Effector memory CD4-positive, alpha-beta T cell (primary cell): ENCODE measurements at places on chromosomes 12 and 14.
A peak's percentile ranks its signal among the peaks of the same experiment; 100 is the strongest.

DNA sequence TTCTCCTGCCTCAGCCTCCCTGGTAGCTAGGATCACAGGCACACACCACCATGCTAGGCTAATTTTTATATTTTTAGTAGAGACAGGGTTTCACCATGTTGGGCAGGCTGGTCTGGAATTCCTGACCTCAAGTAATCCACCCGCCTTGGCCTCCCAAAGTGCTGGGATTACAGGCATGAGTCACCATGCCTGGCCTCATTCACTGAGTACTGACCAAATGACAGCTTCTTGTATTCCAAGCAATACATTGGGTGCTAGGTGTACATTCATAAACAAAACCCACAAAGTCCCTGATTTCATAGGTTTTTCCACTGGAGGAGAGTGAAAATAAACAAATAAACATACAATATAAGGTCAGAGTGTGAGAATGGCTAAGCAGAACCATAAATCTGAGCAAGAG is 136.3 kb downstream of the HELB start:
- H3K27ac ChIP-seq = no peak overlapping the region
- H3K27me3 ChIP-seq = peaks cover 3% of the 10 kb centered on the region
- no peak overlapping the region for H3K4me3 ChIP-seq
- no peaks in the 10 kb centered on the region for H3K4me1 ChIP-seq
- DNase-seq = no peak
- H3K36me3 ChIP-seq = no peaks in the 10 kb centered on the region

- peaks cover 35% of the 10 kb centered on the region for H3K27me3 ChIP-seq
- H3K36me3 ChIP-seq = no peaks in the 10 kb centered on the region
- DNase-seq = no peak
- H3K27ac ChIP-seq = no peak overlapping the region
- H3K4me1 ChIP-seq = peaks cover 14% of the 10 kb centered on the region
These were observed 15.7 kb upstream of the FIGNL2 start for GRCh38 chr12:51863933-51864832.

DNA sequence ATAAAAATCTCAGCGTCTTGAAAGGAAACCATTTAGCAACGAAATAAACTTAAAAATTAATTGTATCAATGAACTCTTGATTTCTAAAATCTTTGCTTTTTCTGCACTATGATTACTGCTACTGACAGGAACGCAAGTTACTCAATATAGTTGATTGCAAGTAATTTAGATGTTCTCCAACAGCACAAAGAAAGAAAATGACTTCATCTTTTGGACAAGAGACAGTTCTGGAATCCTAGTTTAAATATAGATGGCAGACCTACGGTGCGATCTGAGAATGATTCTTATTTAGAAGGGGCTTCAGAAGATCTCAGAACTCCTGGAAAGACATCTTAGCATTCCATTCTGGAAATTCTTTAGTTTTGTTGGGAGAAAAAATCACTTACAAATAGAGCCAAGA is 1.4 kb upstream of the SUDS3 start:
- H3K4me1 ChIP-seq = peaks cover 36% of the 10 kb centered on the region
- DNase-seq = no peak
- no peak overlapping the region for H3K4me3 ChIP-seq
- no peak overlapping the region for H3K27ac ChIP-seq

- no peak overlapping the region for H3K4me3 ChIP-seq
- H3K27me3 ChIP-seq = no peaks in the 10 kb centered on the region
- DNase-seq = no peak
These were observed 6.1 kb upstream of the PRKCH start for GRCh38 chr14:61315313-61315712.

DNA sequence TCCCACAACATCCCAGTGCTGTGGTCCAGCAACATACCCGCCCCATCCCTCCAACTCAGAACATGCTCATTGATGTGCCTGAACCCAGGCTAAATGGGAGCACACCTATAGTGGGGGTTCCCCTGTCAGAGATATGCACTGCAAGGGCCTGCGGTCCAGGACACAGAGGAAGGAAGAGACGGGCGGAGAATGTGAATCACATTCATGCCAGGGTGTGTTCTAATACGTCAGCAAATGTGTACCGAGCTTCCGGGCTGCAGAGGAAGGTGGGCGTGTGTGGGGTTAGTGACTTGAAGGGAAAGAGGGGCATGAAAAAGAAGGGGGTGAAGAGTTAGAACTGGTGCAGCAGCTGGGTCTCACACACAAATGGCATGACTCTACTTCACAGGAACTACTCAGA is 83.7 kb downstream of the DPF3 start:
- no peaks in the 10 kb centered on the region for H3K27me3 ChIP-seq
- H3K27ac ChIP-seq = no peak overlapping the region
- H3K36me3 ChIP-seq = no peaks in the 10 kb centered on the region
- H3K4me3 ChIP-seq = no peak overlapping the region

DNA sequence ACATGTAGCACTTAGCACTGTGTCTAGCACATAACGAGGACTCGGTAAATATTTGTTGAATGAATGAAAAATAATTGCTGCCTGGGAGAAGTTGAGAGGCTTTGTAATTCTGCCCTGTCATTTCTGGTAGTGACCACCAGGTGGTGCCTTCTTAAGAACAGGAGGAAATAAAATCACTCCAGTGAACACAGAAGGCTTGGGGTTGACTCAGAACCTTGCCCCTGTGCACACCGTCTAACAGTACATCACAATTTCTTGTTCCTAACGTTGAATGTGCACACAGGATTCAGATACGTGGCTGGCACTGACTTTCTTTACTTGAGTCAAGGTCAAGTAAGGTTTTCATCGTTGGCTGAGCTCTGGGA is 91.8 kb downstream of the RGS6 start:
- no peaks in the 10 kb centered on the region for H3K36me3 ChIP-seq
- H3K4me1 ChIP-seq = no peaks in the 10 kb centered on the region
- peak; percentile 5 for DNase-seq
- H3K27ac ChIP-seq = no peak overlapping the region
- H3K4me3 ChIP-seq = no peak overlapping the region

DNA sequence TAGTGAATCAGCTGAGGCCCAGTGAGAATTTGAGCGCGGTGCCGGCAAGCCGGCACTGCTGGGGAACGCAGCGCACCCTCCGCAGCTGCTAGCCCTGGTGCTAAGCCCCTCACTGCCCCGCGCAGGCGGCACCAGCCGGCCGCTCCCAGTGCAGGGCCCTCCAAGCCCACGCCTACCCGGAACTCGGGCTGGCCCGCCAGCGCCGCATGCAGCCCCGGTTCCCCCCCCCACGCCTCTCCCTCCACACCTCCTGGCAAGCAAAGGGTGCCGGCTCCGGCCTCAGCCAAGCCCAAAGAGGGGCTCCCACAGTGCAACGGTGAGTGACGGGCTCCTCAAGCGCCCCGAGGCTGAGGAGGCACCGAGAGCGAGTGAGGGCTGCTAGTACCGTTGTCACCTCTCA is 54.5 kb upstream of the VASH1 start:
- H3K36me3 ChIP-seq = no peaks in the 10 kb centered on the region
- H3K4me3 ChIP-seq = no peak overlapping the region
- H3K27me3 ChIP-seq = no peaks in the 10 kb centered on the region
- no peaks in the 10 kb centered on the region for H3K4me1 ChIP-seq
- no peak overlapping the region for H3K27ac ChIP-seq
- no peak for DNase-seq

- H3K27ac ChIP-seq = no peak overlapping the region
- H3K4me3 ChIP-seq = no peak overlapping the region
- no peaks in the 10 kb centered on the region for H3K36me3 ChIP-seq
- no peak for DNase-seq
These were observed 82.7 kb upstream of the ESRRB start for GRCh38 chr14:76293221-76293620.

- H3K27ac ChIP-seq = no peak overlapping the region
- H3K27me3 ChIP-seq = no peaks in the 10 kb centered on the region
- no peaks in the 10 kb centered on the region for H3K4me1 ChIP-seq
- no peak for DNase-seq
- no peak overlapping the region for H3K4me3 ChIP-seq
These were observed 93.7 kb downstream of the DHRS2 start for GRCh38 chr14:23729720-23730387.

DNA sequence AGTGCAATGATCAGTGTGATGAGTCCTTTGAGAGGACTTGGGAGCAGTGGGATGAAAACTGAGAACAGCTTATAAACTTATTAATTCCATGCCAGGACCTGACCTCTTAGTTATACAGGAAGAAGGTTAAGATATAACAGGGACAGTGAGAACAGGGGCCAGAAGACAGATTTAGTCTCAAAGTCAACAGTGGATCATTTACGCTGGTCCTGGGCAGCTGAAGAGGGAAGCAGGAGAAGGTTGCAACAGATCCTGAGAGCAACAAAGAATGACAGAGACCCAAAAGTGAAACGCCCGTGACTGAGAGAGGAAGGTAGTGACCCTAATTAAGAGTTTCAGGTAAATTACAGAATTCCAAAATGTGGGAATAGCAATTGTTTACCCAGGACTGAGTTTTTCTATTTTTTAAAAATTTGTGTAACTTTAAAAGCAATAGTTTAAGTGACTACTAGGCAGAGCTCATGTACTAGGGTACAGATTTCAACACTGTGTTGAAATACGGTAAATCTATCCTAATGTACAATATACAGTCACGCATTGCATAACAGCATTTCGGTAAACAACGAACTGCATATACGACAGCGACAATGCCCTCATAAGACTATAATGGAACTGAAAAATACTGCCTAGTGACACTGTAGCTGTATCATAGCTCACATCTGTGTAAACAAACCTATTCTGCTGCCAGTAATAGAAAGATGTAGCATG is 77.7 kb upstream of the GNPNAT1 start:
- no peaks in the 10 kb centered on the region for H3K27me3 ChIP-seq
- no peaks in the 10 kb centered on the region for H3K4me1 ChIP-seq
- H3K27ac ChIP-seq = no peak overlapping the region
- H3K4me3 ChIP-seq = no peak overlapping the region
- no peaks in the 10 kb centered on the region for H3K36me3 ChIP-seq
- no peak for DNase-seq

- H3K36me3 ChIP-seq = no peaks in the 10 kb centered on the region
- H3K4me1 ChIP-seq = no peaks in the 10 kb centered on the region
- no peak overlapping the region for H3K4me3 ChIP-seq
- no peak overlapping the region for H3K27ac ChIP-seq
- H3K27me3 ChIP-seq = no peaks in the 10 kb centered on the region
These were observed 45.2 kb downstream of the GXYLT1 start for GRCh38 chr12:42099433-42099832.
